ENCODE measurements at places on chromosomes 1 and 21.
A peak's percentile ranks its signal among the peaks of the same experiment; 100 is the strongest.

GRCh38 chr1:214473387-214473786 lies 78.0 kb downstream of the PTPN14 start:
- no peak for DNase-seq

GRCh38 chr1:8455700-8456307 lies 137.9 kb downstream of the SLC45A1 start:
- no peak for DNase-seq

- no peak for DNase-seq
Observed at GRCh38 chr1:156014829-156015228, 5.9 kb downstream of the SSR2 start.

GRCh38 chr1:69645477-69645876 lies 77.8 kb downstream of the LRRC7 start:
- DNase-seq: no peak

GRCh38 chr1:14824314-14824915 lies 225.9 kb downstream of the KAZN start:
- no peak for DNase-seq

GRCh38 chr1:167276969-167277368 lies 56.3 kb downstream of the POU2F1 start:
- DNase-seq: no peak

GRCh38 chr1:243831463-243831862 lies 18.6 kb downstream of the AKT3 start:
- DNase-seq: no peak

DNA sequence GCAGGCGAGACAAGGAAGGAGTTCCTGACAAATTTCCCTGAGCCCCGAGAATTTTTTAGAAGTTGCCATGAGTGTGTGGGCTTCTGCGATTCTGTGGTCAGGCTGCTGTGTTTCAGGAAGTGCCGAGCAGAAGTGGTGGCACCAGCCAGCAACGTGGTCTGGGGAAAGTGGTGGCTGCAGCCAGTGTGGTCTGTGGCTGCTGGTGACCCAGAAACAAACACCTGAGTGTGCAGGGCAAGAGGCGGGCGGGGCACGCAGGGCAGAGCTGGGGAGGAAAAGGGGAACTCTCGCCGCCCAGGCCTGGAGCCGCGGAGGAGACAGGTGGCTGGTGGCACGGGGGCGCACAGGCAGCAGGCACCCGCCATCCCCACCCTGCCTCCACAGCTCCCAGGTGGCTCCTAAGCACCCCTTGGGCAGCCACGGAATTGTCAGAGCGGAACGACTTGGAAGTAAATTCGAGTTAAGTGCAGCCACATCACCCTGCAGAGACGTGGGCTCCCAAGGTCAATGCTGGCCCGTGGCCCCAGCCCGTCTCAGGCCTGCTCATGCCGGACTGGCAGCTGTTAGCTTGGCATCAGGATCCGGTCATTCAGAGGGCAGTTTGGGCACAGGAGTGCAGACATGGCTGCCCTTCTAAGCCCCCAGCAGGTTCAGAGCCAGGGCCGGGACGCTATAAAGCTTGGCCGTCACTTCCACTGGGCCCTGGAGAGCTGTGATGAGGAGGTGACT lies 25.1 kb downstream of the PRDM16 start:
- DNase-seq: no peak

DNA sequence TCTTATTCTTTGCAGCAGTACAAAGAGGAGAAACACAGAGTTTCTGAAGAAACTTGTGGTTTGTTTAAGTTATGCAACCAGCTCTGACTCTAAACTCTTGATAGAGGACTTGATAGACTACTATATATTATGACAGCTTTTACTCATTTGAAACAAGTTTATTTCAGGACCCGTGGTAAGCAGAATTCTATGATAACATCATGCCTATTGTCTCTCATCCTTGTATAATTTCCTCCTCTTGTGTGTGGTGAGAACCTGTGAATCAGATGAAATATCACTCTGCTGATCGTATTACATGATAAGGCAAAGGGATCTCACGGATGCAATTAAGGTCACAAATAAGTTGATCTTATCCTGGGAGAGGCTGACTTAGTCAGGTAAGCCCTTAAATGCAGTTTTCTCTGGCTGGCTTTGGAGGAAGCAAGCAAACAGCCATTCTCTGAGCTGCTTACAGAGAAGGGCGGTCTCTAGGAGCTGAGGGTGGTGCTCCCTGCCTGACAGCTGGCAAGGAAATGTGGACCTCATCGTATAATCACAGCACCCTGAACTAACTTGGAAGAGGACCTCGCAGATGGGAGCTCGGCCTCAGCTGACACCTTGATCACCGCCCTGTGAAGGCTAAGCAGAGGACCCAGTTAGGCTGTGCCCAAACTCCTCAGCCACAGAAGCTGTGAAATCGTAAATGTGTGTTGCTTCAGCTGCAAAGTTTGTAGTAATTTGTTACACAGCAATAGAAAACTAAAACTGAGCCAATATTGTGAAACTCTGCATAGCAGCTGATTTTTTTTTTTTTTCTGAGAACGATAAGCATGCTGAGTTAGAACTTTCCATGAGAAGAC lies 151.1 kb upstream of the DPT start:
- DNase-seq: no peak

DNA sequence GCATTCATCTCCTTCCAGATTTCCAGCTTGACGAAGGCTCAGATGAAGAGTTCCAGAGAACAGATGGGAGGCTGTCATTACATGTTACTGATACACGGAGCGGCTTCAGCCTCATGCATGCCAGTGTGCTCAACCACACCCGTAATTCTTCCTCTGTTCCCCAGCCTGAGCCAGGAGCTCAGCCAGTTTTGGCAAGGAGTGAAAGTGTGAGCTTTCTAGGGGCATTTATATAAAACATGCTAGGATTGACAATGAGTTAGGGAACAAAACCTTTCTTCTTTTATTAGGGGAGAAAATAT lies 290.4 kb upstream of the PLXNA2 start:
- no peak for DNase-seq

DNA sequence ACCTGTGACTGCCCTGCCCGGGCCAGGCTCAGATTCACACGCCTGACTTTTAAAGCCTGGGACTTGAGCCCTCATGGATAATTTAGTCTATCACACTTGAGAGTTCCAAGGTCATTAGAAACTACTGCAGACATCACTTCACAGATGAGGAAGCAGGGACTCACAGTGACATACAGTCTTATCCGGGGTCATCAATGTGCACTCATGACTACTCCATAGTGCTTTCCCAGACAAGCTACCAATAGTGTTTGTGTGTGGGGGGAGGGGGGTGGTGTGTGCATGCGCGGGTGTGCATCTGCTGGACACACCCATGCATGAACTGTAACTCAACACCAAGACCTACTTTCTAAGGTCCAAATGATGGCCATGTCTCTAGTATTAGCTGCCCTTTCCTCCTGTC lies 16.1 kb upstream of the SLC5A9 start:
- no peak for DNase-seq

- DNase-seq: no peak
Observed at GRCh38 chr1:1547476-1547875, 7.1 kb upstream of the TMEM240 start.

GRCh38 chr1:94246692-94247137 lies 9.3 kb upstream of the ARHGAP29 start:
- no peak for DNase-seq

GRCh38 chr1:41369531-41369930 lies 8.3 kb downstream of the FOXO6 start:
- DNase-seq: no peak

GRCh38 chr1:67241200-67241746 lies 66.4 kb upstream of the IL12RB2 start:
- no peak for DNase-seq

- no peak for DNase-seq
Observed at GRCh38 chr1:56135864-56136147, 443.6 kb downstream of the PLPP3 start.

GRCh38 chr1:94247138-94248094 lies 10.0 kb upstream of the ARHGAP29 start:
- DNase-seq: peak; percentile 36

- DNase-seq: peak; percentile 53
Observed at GRCh38 chr1:15345705-15346345, 63.9 kb upstream of the EFHD2 start.

DNA sequence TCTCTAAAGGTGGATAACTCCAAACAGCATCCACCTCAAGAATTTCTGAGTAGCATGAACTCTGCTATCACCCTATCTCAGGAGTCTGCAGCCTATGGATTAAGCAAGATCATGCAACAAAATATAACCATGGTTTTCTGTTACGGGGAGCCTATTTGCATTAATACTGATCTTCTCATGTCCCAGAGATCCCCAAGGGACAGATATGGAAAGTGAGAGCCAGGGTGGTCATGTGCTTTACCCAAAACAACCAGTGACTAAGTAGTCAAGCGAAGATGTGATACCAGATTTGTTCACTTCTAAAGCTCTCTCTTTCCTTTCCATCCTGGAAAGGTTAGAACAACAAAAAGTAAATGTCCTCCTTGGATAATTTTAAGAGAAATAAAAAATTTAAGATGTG lies 125.1 kb downstream of the PRRX1 start:
- no peak for DNase-seq

DNA sequence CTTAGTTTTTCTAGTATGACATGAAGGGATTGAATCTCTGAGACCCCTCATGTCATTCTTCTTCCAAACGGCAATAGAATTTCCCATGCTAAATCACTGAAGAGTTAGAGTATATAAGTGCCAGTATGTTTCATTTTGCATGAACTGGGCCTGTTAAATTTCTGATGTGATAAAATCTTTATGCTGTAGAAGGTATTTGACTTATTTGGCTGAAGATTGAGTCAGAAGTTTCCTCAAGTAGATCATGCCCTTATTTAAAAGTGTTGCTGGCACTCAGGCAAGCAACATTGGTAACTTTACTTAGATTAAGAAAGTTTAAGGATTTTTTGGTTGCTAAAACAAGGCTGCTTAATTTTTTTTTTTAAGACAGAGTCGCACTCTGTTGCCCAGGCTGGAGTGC lies 13.3 kb downstream of the ATF6 start:
- DNase-seq: no peak

GRCh38 chr1:238606896-238607295 lies 716.2 kb upstream of the ZP4 start:
- DNase-seq: no peak

GRCh38 chr1:41006942-41007865 lies 14.3 kb downstream of the SLFNL1 start:
- DNase-seq: no peak

DNA sequence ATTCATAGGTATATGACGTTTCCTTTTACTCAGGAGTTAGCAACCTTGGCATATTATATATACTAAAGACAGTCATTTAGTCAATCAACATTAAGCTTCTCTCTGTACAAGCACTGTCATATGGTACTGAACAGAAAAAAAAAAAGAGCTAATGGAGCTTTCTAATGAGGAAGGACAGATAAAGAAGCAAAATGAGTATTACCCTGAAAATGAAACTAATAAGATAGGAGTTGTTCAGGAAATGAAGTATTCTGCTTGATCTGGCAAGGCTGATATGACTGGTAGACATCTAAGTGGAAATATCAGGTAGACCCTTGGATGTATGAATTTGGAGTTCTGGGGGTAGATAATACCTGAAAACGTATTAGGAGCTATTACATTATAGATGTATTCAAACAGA lies 4.3 kb upstream of the IKBKE start:
- DNase-seq: no peak

DNA sequence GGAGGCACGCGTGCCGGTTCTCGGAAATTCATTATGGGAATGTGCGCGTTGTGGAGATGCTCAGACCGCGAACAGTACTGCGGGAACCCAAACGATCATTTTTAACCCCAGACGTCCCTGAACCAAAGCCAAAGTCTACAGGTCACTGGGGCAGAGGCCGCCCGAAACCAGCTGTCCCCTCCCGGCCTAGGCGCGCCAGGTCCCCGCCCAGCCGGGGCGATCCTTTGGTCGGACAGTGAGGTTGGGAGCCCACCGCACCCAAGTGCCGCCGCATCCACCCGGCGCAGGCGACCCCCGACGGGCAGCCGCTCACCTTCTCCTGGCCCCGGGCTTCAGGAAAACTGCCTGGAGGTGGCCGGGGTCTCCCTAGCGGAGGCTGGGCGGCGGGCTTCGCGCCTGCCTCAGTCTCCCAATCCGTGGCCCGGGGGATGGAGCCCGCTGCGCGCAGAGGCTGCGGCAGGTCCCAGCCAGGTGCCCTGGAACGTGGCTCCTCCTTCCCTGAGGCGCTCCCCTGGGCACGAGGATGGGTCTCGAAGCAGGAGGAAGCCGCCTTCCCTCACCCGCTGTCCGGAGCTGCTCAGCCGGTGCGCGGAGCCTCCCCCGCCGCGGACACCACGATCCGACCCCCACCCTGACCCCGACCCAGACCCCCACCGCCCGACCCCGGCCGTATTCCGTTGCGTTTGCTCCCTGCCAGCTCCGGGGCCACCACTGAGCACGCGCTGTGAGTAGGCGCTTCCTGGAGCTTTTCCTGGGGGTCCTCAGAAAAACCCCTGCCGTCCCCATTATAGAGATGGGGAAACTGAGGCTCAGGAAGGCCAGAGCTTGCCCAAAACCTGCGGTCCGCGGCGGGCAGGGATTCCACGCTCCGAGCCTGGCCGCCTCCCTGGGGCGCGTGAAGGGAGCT lies 8.1 kb upstream of the SLX9 start:
- DNase-seq: no peak

DNA sequence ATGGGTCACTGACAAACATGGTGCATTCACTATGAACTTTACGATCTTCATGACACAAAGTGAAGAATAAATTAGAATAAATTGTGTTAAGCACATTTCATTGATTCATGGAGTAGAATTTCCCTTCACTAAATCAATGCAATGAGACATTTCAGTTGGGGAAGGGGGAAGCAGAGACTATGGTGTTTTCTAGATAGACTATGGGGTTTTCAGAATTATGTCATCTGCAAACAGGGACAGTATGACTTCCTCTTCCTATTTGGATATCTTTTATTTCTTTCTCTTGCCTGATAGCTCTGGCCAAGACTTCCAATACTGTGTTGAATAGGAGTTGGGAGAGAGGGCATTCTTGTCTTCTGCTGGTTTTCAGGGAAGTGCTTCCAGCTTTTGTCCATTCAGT lies 80.0 kb upstream of the C1orf105 start:
- DNase-seq: no peak

DNA sequence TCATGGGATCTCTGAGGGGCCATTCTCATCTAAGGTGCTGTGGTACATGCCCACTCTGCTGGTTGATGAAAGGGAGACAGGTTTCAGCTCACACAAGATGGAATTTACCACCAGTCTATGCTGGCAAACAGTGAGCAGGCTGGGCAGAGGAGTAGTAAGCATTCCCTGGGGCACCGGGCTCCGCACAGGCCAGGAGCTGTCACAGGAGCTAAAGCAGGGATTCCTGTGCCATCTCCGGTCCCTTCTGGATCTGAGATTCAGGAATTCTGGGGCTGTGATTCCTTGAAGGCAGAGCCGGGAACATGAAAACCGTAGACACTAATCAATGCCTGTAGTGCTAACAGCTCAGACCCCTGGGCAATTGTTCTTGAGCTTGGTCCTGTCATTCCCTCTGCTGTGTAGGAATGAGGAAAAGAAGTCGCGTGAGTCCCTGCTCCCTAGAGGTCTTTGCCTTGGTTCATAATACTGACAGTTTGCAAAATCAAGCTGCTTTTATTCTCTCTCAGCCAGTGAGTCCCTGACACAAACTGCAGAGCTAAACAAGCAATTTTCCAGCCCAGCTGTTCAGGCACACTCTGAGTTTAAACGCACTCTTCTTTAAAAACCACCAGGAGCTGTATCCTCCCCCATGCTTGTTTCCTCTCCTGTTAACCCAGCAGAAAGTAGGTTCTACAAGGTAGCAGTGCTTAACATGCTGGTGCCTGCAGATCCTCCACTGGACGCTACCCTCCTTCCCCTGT lies 52.5 kb downstream of the MDM4 start:
- DNase-seq: no peak

GRCh38 chr1:29698033-29698432 lies 461.7 kb downstream of the PTPRU start:
- DNase-seq: no peak
